ENCODE measurements at places on chromosomes 5 and 9.

- DNase-seq, result no peak
These were observed 171.2 kb upstream of the S1PR3 start for GRCh38 chr9:88820055-88820454.

- DNase-seq, result no peak
These were observed 812.0 kb downstream of the CDH18 start for GRCh38 chr5:19175776-19176570.

- no peak for DNase-seq
These were observed 110.1 kb upstream of the LPAR1 start for GRCh38 chr9:111148052-111149017.

- DNase-seq, result no peak
These were observed 94.9 kb downstream of the TMEM174 start for GRCh38 chr5:73267766-73268435.

- no peak for DNase-seq
These were observed 97.5 kb downstream of the MARCHF11 start for GRCh38 chr5:16082053-16082452.

GRCh38 chr5:108797396-108797795 lies 49.7 kb downstream of the FER start:
- DNase-seq, result no peak

GRCh38 chr9:114804505-114804904 lies 1.3 kb downstream of the TNFSF15 start:
- DNase-seq, result no peak

DNA sequence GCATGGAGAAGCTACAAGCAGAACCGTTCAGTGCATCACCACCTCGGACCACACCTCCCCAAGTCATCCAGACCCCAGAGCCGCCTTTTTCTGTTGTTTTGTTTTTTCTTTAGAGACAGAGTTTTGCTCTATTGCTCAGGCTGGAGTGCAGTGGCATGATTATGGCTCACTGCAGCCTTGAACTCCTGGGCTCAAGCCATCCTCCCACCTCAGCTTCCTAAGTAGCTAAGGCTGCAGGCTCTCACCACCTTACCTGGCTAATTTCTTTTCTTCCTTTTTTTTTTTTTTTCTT lies 13.5 kb upstream of the SFXN1 start:
- DNase-seq, result no peak

DNA sequence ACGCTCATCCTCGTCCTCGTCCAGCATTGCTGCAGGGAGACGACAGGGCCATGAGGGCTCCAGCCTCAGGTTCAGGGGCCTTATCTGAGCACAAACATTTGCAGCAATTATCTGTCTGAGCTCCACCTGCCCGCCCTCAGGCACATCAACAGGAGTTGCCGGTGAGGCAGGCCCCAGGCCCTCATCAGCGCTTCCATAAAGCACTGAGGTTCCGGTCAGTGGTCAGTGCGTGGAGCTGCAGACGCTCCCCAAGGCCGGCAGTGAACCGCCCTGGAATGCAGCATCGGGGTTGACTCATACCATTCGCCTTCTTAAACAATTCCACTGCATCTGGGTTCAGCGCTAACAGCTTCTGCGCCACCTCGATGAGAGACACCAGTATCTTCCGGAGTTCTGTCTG lies 15.2 kb downstream of the UBAC1 start:
- DNase-seq, result no peak

GRCh38 chr5:54156577-54156976 lies 153.8 kb downstream of the ARL15 start:
- DNase-seq, result no peak
